ENCODE measurements at places on chromosomes 6 and 20. TPM values are rescaled to one million over a fixed set of nuclear protein-coding genes. Genes with fewer than 3 reads are reported as not detected.

HLA-DQA1 gene
- 1.7 TPM for polyA plus RNA-seq

DNA sequence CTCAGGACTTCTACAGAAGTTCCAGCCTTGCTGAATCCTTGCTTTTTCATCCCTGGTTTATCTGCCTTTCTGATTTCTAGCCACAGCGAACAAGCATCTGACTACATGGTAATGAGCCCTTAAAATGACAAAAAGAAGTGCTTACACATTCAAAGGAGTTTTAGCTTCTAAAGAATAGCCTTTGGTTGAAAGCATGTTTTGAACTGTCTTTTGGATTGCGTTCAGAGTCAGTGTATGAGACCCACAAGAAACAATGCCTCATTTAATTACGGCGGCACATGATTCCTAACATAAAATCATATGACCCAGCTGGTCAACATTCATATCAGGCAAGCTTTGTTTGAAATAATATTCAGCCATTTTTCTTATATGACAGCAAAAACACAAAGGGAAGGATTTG, 784.2 kb downstream of the KIF16B start:
- DNase-seq: no peak

DNA sequence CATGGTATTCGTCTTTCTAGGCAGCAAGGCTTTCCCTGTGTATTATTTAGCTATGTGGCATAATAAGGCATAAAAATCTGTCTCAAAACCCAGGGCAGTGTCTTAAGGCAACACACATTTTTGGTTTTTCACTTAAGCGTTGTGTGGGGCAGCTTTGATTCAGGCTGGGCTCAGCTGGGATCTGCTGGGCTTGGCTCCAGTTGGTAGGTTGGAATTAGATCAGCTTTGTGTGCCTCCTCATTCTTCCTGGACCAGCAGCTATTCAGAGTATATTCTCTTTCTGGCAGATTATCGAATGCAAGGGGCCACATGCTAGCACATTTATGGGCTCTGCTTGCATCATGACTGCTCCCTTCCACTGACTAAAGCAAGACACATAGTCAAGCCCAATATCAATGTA, 487.9 kb downstream of the RFPL4B start:
- no peak for DNase-seq

DNA sequence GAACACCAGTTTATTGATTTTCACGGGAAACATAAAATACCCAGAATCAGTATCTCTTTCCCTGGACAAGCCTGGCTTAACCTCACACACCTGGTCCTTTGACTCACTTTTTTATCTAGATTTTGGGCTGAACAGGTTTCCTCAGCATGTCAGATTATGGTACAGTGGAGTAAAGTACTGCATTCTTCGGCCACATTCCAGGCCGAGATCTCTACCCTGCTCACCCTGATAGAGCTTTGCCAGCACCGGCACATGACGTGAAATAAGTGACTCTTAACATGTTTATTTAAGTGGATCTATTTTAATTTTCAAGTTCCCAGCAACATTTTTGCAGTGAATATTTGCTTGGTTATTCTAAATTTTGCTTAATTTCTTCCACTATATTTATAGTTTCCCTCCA, 79.0 kb upstream of the POPDC3 start:
- no peak for DNase-seq

- no peak for DNase-seq
These were observed 145.7 kb downstream of the KHDC1L start for GRCh38 chr6:73079611-73079955.

DNA sequence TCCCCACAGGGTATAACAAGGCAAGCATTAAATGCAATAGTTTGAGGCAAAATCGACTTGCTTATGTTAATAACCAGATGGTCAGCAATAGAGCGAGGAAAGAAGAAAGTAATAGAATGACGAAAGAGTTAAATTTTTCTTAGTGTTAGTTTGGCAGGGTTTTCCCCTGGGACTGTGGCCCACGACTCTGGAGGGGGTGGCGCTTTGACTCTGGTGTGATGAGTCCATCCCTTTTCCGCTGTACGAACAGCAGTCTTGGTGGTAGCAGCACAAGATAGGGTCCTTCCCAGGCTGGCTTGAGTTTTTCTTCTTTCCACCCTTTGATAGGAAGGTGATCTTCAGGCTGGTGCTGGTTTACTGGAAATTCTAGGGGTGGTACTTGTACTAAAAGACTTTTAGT, 69.2 kb upstream of the GMDS start:
- no peak for DNase-seq

DNA sequence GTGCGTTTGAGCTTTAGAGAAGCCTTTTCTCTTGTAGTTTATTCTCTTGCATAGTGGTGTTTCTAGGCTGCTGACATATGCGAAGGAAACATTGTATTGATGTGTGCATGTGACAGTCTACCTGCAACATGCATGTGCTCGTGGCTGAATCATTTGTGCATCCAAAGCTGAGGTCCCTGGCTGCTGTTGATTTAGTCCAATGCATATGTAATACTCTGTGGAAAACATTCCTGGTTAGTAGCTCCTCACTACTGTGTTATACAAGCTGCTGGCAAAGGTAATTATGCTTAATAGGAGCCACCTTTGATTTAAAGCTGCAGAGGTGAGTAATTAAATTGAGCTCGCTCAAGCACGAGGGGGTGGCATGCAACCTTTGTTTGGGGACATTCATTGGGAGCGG, 24.5 kb downstream of the TSHZ2 start:
- DNase-seq: no peak

GRCh38 chr20:8875586-8875985, 193.3 kb upstream of the PLCB4 start:
- no peak for DNase-seq

DNA sequence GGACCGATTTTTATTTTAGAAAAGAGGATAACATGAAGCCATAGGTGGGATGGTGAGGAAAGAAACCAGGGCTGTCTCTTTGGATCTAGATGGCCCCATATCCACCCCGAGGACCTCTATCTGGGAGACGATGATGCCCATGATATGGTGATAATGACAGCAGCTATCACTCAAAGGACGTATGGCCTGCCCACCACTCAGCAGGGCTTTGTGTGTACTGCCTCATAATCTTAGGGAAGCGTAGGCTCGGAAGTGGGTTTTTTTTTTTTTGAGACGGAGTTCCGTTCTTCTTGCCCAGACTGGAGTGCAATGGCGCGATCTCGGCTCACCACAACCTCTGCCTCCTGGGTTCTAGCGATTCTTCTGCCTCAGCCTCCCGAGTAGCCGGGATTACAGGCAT, 8.2 kb upstream of the TAF8 start:
- DNase-seq: no peak

HNF4A gene
- not detected for polyA plus RNA-seq

DNA sequence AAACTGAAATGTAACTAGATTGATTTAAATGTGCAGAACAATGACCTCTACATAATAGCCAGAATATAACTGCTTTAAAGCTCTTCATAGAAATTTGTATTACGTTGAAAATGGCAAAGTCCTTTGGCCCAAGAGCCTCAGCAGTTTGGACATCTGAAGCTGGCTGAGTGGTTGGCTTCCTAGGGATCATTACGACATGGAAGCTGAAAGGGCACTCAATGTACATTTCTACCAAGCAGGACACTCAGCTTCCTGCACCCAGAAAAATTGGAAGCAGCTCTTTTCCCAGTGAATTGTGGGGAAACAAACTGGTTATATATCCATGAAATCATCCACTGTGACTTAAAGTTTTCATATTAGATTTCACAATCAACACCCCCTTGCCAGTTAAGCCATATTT, 40.2 kb upstream of the TNFRSF21 start:
- DNase-seq: no peak

GRCh38 chr6:19380293-19380692, 456.9 kb upstream of the ID4 start:
- no peak for DNase-seq

DNA sequence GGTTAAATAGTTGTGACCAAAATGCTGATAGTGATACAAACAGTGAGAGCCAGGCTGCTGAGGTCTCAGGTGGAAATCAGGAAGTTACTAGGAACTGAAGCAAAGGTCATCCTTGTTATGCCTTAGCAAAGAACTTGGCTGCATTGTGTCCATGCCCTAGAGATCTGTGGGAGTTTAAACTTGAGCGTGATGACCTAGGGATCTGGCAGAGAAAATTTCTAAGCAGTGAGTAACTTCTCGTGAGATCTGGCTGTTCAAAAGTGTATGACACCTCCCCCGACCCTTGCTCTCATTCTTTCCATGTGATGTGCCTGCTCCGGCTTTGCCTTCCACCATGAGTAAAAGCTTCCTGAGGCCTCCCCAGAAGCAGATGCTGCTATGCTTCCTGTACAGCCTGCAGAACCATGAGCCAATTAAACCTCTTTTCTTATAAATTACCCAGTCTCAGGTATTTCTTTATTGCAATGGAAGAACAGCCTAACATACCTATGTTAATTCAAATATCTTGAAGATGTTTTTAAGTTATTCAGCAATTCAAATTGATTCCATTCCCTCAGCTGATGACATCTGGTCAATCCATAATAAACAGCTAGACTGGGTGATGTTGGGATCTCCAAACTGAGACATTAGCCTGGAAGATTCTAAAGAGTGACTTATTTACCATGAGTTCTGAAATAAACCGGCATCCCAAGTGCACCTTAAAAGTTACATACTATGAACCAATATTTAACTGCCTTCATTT, 33.8 kb downstream of the KIF16B start:
- no peak for DNase-seq

DNA sequence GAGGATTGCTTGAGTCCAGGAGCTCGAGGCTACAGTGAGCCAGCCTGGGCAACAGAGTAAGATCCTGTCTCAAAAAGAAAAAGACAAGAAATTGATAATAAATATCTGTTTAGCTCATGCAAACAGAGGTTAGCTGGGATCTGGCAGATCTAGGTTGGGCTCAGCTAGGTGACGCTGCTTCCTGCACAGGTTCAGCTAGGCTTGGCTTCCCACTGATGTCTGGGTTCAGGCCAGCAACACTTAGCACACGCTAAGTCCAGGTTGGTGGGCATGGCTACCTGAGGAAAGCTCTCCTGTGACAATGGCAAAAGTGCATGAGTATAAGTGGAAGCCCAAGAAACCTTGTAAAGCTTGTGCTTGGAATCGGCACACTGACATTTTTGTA, 48.7 kb downstream of the RIN2 start:
- no peak for DNase-seq

DNA sequence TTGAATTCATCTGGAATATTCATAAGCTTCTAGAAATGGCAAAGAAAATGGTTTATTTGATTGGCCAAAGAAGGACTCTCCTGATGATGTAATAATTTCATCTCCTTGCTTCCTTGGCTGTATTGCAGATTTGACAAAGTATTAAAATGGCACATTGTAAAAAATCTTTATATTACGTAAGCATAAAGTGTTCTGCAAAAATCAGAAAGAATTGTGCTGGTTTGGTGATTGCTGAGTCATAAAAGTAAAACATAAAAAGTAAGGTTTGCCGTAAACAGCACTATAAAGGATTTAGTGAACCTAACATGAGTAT, 255.9 kb upstream of the RREB1 start:
- no peak for DNase-seq

GRCh38 chr6:107653861-107654394, 164.0 kb downstream of the SOBP start:
- DNase-seq: no peak

DNA sequence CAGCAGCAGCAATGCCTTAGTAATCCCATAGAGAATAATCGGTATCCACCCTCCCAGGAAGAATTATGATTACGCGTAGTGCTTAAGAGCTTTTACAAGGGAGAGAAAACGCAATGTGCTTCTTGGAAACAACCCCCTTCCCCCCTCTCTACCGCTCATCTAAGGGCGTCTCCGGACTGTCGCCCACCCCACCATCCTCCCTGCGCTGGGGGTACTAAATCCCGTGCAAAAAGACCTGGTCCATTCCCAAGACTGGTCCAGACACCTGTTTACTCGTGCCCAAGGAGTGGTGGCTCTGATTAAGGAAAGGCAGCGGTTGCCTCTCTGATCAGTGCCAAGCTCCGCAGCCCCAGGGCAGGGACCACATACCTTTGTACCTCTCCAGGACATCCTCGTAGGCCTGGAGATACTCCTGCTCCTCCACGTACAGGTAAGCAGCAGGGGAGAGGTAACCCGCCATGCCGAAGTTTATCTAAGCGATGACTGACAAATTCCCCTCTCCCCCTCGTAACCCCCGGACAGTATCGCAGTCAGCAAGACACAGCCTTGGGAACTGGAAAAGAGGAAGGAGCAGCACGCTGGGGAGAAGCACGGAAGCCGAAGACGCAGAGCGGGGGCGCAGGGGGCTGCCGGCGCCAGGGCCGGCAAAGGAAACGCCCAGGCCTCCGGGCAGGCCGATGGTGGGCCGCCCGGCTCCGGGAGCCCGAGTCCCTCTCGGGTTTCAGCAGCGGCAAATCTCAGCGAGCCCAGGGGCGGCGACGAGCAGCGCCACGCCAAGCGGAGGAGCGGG, 112.0 kb upstream of the BEND6 start:
- DNase-seq: no peak

DNA sequence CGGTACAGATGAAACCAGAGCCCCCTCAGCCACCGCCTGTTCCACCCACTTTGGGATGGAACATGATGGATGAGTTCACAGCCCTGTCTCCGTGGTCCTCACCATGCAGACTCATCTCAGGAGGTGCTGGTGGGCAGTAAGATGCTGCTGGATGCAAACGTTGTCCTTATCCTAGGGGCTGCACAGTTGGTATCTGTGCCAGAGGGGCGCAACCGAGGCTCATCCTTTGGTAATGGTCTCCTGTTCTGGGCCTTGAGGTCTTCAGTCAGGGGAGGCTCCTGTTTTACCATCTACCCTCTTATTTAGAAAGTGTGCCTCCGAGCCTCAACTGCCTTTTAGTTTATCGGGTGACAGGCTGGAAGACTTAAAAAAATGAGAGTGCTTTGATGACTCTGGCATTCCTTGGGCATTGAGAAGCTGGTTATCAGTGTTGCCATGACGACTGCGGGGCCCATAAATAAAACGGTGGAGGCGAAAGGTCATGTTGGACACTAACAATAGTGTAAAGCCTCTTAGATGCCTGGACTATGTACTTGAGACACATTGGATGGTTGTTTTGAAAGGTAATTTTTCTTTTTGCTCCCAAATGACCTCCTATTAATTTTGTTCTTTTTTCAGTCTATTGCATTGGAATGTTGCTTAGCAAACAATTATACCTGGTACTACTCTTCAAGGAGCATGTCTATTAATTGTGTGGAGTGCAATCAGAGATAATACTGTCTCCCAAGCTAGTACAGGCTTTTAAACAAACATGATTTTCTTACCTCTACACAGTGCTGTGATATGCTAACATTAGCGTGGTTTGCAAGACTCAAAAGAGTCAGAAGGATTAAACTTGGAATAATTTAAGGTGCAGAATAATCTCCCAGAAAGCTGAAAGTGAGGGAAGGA, 74.2 kb upstream of the DSP start:
- DNase-seq: no peak

GRCh38 chr20:59331721-59332329, 31.4 kb downstream of the EDN3 start:
- no peak for DNase-seq

DNA sequence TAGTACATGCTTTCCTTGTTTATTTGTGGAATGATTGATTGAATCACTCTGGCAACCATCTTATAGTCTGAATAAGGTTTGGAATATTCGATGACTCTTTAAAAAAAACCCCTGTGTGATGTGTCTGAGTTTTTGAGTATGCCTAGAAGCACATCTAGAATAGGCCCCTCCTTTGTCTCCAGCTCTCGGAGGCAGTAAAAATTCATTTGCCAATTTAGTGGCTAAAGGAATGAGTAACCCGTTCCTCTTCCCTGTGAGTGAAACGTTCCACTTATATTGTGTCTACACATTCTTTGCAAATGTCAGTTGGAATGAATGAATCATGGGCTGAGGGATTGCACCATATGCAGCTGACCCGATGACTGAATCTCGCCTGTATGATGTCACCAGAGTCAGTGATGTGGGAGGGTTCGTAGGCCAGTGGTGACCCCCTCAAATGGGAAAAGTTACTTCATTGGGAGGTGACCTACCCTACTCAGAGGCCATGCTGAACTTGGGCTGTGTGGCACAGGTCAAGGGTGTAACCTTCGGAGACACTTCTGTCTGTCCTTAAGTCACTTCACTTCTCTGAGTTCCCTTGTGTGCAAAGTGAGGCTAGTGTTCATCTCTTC, 21.6 kb downstream of the MOCS3 start:
- no peak for DNase-seq
